ENCODE measurements at places on chromosomes 4 and X.

- DNase-seq = no peak
Observed at GRCh38 chr4:72375073-72375736, 193.8 kb downstream of the ADAMTS3 start.

GRCh38 chr4:185734214-185734613, 77.8 kb downstream of the SORBS2 start:
- no peak for DNase-seq

GRCh38 chr4:148926276-148927260, 484.4 kb upstream of the NR3C2 start:
- DNase-seq = no peak

GRCh38 chrX:139832718-139833309, 100.0 kb downstream of the ATP11C start:
- no peak for DNase-seq

DNA sequence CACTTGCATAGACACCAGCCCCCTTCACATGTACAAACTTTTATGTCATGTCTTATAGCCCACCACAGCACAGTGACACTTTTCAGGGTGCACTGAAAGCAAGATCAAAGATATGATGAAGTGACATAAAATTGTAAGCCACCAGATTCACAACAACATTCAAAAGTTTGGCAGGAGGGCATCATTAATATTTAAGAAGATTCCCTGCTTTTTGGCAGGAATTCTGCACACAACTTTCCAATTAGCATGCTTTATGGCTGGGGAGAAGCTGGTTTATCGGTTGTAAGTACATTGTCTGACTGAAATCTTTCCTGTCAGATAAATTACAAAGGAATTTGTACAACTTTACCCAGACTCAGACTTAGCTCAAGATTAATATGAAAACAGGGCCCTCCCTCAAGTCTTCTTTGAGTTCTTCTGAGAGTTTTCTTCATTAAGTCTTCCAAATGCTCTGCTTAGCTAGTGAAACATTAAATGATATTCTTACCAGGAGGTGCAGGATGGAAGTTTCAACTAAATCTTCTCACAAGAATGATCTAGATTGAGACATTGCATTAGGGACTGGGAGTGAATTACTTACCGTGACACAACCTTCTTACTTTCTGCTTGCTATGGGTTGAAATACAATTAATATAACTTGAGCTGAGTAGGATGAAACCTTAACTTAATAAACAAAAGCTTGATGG, 523.8 kb downstream of the PPARGC1A start:
- DNase-seq = no peak

GRCh38 chr4:125689805-125690204, 375.1 kb downstream of the FAT4 start:
- no peak for DNase-seq

GRCh38 chrX:51776851-51777250, 33.6 kb downstream of the GSPT2 start:
- no peak for DNase-seq

DNA sequence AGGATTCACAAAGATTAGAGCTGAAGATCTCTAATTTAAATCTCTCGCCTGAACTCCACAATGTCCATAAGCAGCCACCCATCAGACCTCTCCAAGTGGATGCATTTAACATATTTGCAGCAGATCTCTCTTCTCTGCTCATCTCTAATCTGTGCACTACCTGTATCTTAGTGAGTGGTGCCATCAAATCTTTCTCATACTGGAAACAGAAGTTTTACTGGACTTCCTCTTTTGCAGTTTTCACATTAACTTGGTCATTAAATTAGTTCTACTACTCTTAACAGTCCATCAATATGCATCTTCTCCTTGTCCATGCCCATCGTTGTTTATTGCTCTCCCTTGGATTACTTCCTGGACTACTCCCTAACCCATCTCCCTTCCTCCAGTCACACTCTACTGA, 488.5 kb downstream of the IL15 start:
- no peak for DNase-seq

- no peak for DNase-seq
Observed at GRCh38 chrX:111006116-111006515, 89.9 kb upstream of the PAK3 start.

- no peak for DNase-seq
Observed at GRCh38 chr4:87819281-87819919, 13.4 kb upstream of the MEPE start.

GRCh38 chr4:168784786-168785461, 225.1 kb downstream of the CBR4 start:
- DNase-seq = no peak

- no peak for DNase-seq
Observed at GRCh38 chr4:143699331-143700045, 987 bp downstream of the FREM3 start.

DNA sequence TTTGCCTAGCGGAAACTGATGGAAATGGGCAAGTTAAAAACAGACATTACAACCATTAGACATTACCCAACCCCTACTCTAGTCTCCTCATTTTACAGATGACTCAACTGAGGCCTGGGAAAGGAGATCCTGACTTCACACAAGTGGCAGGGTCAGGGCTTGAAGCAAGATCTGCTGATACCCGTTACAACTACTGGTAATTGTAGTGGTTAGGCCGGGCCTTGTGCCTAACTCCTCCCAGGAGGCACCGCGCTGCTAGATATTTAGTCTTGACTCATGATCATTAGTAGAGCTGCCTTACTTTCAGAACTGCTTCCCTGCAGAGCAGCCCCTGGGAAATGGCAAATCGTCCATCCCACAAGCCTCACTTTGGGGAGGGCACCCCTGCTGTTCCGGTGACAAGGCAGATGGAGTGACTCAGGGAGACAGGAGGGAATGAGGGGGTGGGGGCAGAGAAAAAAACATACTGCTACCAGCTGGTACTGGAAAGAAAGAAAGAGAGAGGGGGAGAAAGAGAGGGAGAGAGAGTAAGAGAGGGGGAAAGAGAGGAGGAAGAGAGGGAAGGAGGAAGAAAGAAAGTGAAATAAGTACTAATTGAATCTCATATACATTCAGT, 12.2 kb downstream of the ARHGEF6 start:
- peak; percentile 69 for DNase-seq

GRCh38 chr4:141680060-141680459, 43.7 kb downstream of the IL15 start:
- DNase-seq = no peak

DNA sequence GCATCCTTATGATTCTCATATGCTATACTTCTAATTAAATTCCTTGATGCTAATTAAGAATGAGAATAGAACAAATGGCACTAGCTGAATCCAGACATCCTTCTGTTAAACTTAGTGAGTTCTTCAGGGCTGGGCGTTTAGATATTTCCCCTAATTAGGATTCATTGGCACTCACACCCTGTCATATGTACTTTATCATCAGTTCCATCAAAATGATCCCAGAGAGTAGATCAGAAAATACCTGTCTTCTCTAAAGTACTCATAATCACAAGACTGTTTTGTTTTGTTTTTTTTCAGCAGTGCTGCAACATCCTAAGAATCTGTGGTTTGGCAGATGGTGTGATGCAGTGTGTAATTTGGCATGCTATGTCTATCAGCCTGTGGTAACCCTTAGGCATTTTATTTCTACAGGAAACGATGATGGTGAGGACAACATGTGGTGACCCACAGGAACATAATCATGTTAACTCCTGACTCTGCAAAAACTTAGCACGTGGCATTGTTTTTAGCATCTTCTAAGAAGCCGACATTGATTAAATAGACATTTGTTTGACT, 2528.4 kb downstream of the ARAP2 start:
- no peak for DNase-seq

DNA sequence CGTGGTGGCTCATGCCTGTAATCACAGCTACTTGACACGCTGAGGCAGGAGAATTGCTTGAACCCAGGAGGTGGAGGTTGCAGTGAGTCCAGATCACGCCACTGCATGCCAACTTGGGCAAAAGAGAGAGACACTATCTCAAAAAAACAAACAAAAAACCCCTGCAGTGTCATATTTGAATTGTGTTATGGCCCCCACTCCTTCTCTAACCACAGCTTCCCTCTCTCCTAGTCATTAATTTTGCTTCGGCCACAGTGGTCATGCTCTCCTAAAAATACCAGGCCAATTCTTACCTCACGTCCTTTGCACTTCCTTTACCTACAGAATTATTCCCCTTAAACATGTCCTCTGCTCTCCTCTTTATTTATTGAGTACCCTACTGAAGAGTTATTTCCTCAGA, 206.1 kb downstream of the PPP3CA start:
- DNase-seq = no peak

DNA sequence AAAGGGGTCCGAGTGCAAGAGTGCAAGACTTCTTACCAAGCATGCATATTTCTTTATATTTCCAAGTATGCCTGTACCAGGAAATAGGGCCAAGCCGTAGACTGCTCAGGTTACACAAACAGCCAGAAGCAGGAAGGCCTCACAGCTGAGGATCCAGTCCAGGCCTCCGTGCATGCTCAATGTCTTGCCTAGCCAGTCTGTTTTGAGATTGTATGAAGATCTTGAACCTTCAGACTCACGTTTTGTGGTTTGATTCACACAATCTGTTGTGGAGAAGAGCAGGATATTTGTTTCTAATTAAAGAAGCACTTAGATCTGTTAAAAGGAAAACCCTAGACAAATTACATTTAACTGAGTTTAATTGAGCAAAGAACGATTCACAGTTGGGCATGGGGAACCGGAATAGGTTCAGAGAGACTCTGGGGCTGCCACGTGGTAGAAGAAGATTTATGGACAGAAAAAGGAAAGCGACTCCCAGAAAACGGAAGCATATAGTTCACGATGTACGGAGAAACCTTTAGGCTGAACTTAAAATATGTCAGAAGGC, 1.2 kb downstream of the MGST2 start:
- no peak for DNase-seq

DNA sequence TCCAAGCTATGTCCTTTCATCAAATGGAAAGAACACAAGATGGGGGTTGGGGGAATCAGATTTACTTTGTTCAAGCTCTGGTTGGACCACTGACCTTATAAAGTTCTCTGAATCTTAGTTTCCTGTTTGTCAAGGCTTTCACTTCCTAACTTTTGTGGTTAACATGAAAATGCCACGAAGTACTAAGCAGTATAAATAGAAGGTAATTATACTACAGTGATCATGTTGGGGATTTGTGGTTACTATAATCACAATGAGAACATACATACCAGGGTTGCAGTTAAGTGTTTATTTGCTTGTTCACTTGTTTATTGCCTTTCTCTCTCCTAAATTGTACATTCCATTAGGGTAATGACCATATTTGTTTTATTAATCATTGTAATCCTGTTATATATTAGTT, 53.2 kb downstream of the SPRY1 start:
- no peak for DNase-seq

DNA sequence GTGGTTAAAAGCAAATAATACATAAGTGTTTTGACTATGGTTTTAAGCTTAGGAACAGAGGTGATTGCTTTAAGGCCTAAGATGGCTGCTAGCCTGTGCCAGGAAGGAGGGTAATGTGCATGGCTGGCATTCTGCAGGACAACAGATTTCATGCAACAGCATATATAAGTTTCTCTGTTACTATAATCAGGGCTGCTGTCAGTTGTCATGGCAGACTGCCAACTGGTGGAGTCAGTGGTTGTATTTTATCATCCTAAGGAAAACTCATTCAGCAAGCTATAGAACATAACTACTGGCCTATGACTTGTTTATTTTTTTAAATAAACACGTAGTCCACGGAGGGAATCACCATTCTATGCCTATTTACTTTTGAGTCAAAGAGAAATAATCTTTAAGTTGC, 77.7 kb upstream of the DCAF8L1 start:
- no peak for DNase-seq

DNA sequence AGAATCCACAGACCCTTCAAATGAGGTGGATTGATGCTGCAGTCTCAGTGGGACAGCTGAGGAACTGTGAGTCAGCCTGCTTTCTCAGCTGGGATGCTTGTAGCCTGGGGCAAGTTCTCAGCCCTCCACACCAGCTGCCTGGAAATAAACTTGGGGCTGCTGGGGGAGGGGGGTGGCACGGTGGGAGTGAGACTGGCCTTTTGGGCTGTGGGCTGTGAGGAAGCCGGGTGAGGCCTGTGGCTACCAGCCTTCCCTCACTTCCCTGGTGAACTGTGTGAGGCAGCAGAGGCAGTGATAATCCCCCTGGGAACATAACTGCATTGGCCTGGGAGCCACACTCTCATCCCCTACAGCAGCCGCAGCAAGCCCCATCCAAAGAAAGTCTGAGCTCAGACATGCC, 114.5 kb upstream of the GUCY1A1 start:
- DNase-seq = no peak

- DNase-seq = no peak
Observed at GRCh38 chr4:101464596-101464995, 117.3 kb upstream of the PPP3CA start.

DNA sequence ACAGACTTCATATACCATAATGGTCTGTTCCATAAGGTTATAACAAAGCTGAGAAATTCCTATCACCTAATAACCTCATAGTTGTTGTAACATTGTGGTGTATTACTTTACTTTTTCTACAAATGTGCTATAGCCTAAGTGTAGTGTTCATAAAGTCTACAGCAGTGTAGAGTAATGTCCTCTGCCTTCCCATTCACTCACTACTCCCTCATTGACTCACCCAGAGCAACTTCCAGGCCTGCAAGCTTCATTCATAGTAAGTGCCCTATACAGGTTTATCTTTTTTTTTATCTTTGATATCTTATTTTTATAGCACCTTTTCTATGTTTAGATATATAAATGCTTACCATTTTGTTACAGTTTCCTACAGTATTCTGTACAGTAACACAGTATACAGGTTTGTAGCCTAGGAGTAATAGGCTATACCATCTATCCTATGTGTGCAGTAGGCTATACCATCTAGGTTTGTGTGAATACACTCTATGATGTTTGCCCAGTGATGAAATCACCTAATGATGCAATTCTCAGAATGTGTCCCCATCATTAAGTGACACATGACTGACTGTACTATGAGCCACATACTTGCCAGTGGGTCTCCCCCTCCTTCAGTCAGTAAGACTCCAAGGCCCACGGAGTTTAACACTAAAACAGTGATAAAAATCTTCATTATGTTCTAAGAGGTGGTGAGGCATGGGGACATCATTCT, 299.9 kb downstream of the UNC5C start:
- DNase-seq = peak; percentile 24

- DNase-seq = no peak
Observed at GRCh38 chr4:663046-663437, 11.0 kb downstream of the ATP5ME start.

DNA sequence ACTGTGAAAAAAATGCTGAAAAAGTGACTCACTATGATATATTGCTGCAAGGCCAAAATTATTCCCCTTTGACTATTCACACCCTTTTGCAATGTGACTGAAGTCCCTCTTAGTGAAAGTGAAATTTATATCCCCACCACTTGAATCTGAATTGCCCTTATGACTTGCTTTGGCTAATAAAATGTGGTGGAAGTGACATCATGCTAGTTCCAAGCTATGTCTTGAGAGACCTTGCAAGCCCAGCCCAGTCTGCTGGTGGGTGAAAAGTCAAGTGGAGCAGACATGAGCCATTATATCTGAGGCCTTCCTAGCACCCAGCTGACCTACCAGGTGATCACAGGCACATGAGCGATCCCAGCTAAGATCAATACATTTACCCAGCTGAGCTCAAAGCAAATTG, 94.7 kb downstream of the LINC00632 start:
- no peak for DNase-seq

DNA sequence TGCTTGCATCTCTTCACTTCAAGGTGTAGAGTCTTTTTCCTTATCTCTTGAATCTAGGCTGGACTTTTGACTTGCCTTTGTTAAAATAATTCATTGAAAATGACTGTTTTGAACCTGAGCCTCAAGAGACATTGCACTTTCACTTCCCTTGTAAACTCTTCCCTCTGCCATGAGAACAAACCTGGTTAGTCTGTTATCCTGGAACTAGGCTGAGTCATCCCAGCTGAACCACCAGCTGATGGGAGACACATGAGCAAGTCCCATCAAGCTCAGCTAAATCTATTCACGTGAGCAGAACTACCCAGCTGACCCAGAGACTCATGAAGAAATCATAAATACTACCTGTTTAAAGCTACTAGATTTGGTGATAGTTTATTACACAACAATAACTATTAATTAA, 202.3 kb upstream of the CENPE start:
- DNase-seq = no peak
